RWPE1 (cell line): ENCODE measurements at places on chromosomes 3 and 15.

DNA sequence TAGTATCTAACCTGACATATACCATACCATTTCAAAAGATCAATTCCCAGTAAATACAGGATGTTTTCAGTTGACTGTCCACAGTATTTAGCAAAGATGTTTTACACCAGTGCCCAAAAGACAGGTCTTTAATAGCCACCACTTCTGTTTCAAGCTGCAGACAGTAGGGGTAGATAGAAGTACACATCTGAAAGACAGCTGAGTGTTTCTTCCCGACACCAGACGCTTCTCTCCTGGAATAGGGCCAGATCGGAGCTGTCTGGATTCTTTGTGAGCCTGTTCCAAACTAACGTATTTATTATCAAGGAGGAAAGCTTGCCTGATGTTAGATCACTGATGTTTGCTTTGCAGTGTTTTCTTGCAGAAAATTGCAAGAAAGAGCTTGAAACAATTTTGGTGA, 136.1 kb upstream of the RBMS3 start:
- no peak for DNase-seq

- DNase-seq = peak; percentile 43
Measured at GRCh38 chr3:38138349-38139190, at the start of gene MYD88. MYD88 (plus strand) TSS chr3:38138661; CDS start chr3:38138701, 40 bp downstream.

- DNase-seq = no peak
Measured at GRCh38 chr3:186705882-186706780, 11.0 kb upstream of the KNG1 start.

- DNase-seq = no peak
Measured at GRCh38 chr3:145716519-145716918, 444.5 kb downstream of the PLOD2 start.

DNA sequence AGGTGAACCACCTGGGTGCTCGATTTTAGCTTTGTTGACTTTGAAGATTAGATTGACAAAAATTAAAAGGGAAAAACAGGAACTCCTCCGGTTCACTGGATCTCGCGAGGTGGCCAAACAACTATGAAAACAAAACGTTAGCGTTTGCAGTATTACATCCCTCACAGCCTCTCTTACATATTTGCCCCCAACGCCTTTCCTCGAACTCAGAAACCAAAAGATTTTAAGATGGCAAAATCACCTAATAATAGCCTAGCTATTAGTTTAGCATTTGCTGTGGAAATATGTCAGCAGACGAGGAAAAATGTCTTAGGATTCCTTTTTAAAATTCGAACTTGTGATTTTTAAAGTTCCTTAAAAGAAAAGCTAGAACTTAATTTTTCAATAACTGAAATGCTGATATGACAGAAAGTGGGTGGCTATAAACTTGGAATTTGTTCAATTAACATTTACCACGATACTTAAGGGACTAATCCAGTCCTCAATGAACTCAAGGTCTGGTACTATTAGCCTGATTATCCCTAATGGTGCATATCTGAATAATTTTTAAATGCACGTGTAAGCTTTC, 491 bp upstream of the SENP7 start:
- no peak for DNase-seq

- no peak for DNase-seq
Measured at GRCh38 chr3:134874737-134875413, 79.8 kb downstream of the EPHB1 start.

DNA sequence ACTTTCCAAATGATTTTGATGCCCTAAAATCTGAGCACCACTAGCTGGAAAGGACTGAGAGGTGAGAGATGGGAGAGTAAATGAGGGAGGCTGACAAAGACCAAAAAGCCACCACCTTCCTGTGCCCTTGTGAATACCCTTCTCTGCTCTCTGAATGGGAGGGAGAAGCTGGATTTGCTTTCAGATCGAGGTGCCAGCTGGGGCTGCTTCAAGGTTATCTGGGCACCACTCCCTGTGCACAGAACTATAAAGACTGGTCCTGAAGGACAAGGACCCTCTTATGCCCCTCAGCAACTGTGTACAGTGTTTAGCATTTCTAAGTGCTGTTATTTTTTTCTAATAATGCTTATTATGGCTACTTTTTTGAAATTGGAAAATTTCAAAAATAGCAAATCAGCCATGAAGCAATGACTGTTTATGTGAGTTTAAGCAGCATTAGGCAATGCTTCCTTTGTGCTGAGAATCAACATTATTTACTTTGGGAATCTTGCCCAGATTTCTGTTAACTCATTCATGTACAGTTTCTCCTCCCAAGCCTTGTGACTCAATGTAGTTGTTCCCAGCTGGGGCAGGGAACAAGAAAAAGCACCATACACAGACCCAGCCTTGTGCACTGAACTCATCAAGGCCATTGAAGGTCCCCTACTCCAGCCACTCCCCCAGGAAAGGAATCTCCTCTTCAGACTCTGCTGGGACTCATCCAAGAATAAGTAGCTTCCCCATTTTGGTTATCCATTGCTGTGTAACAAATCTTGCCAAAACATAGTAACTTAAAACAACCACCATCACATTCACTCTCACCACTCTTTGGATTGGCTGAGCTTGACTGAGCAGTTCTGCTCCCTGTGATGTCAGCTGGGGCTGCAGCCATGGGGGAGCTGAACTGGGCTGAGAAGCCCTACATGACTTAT, 37.3 kb upstream of the CDV3 start:
- DNase-seq = peak; percentile 81

DNA sequence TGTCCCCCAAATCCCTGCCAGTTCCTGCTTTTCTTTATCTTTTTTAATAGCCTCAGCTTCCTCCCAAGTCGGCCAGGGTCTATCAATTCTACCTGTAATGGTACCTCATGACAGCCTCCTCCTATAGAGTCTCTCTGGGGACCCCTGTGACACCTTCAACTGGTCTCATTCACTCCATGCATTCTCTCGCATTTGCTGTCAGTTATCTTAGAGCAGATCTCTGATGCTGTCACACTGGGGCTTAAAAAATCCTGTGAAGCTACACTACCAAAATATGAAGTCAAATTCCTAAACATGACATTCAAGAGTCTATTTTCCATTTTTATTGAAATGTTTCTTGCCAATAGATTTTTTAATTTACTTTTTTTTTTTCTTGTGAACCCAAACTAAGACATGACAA, 5.5 kb downstream of the VPS39 start:
- no peak for DNase-seq

DNA sequence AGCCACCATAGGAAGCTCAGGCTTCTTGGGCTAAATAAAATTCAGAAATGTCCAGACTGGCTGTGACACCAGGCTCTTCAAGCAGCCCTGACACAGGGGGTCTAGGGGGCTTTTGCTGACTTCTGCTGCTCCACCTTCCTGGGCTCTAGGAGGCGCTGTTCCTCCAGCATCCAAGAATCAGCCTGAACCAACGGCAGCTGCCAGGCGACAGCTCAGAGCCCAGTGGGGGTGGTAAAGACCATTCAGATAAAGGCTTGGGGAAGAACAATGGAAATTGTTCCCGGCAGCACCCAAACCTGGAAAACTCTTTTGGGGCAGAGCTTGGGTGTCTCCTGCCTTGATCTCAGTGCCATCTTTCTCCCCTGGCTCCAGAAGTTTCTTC, 21.6 kb upstream of the PSTPIP1 start:
- DNase-seq = no peak

- DNase-seq = no peak
Measured at GRCh38 chr3:9204253-9204992, 45.0 kb downstream of the SRGAP3 start.

DNA sequence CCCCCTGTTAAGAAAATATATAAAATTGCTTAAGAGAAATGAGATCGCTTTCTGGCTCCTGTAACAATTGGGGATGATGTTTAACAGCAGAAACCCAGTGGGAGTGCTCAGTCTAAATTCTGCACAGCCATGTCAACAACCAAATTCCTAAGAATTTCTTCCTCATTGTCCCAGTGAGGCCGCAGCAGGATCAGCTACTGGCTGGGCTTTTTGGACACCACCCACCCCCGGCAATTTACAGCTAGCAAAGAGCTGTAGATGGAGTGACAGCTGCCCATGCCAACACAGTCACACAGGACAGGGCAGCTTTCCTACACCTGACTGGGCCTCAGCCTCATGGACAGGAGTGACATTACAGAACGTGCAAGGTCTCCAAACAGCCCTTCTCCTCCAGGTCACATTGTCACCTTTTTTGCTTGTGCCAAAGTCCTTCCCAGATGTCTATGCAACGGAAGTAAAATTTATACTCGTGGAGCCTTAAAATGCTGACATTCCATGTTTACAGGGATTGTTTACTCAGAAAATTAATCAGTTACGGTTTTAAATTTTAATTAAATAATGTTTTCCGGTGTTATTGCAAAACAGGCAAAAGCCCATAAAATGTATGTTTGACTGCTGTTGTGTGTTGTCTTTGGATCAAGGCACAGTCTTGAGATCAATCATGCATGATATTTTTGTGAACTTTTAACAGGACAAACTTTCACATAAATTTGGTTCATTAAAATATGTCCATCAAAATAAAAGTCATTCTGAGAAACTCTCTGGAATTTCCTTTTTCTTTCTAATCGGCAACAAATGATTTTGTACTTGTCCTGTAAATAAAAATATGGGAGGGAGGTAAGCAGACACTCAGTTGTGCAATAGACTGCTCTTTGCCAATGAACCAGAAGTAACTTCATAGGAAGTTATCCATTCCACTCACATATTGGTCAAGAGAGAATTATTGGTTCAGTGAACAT, 943.2 kb downstream of the MCTP2 start:
- DNase-seq = no peak
